CD8-positive, alpha-beta memory T cell (primary cell): ENCODE measurements at places on chromosomes 11 and 22.

GRCh38 chr22:24968066-24968561 lies 15.6 kb downstream of the KIAA1671 start:
- no peak for DNase-seq

DNA sequence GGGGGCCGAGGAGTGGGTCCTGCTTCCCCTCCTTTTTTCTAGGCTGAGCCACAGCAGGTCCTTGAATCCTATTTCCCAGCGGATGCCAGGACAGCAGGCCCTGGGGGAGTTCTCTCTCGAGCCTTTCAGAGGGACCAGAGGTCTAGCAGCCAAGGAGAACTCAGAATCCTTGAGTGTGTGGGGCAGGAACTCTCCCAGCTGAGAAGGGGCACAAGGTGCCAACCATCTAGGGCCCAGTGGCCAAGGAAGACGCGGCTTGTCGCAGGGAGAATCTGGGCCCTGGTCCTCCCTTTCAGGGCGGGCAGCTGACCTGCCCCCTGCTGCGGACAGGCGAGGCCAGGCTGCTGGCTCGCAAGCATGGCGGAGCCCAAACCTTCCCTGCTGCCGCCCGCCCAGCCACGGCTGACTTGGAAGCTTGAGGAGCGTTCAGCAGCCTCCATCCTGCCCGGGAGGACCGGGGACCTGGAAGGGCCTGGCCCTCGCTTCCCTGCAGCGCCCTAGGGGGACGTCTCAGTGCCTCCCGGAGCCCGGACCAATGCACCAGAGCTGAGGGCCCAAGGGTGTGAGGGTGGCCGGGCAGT lies 972 bp upstream of the TSSC4 start:
- no peak for DNase-seq

DNA sequence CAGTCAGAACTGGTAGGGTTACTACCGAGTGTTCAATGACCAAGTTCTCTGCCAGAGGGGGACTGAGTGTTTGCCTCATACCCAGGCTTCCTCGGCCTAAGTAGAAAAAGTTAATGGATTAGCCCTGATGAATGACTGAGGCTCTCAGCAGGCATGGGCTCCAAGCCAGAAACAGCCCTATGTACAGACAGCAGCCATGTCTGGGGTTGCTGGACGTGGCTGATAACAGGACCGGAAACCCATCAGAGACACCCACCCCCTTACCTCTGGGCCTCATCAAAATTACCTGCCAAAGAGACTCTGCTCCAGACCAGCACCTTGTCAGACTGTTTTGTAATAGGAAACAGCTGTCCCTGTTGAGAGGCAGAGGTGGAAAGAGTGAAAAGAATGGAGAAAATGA lies 351.4 kb downstream of the ETS1 start:
- DNase-seq, result no peak

DNA sequence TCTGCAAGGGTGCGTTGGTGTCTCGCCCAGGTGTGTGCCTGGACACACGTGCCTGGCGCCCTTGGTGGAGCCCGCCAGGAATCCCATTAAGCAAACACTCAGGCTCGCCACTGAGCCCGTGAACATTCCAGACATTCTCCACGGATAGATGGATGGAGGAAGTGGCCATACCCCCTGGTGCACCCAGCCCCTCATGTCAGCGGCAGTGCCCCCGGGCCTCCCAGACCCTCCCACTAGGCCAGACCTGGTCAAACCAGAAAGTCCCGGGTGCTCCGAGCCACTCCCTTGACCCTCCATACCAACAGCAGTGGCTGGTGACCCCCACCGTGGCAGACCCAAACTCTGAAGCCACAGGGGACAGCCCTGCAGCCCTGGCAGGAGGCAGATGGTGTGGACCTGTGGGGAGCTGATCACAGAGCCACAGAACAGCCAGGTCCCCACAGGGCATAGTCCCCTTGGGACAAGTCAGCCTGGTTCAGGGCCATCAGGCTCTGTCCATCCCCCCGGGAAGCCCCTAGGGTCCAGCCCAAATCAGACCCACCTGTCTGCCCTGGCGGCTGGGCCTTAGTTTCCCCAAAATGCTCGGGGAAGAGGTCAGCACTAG lies 1.9 kb downstream of the EPS8L2 start:
- no peak for DNase-seq

- DNase-seq, result no peak
Observed at GRCh38 chr11:27361649-27362431, 1.2 kb downstream of the CCDC34 start.

- DNase-seq, result no peak
Observed at GRCh38 chr22:19722982-19723231, 432 bp upstream of the GP1BB start.

GRCh38 chr11:71446942-71447688 lies 1.1 kb downstream of the DHCR7 start:
- no peak for DNase-seq

GRCh38 chr11:112784323-112785073 lies 176.7 kb upstream of the NCAM1 start:
- no peak for DNase-seq

DNA sequence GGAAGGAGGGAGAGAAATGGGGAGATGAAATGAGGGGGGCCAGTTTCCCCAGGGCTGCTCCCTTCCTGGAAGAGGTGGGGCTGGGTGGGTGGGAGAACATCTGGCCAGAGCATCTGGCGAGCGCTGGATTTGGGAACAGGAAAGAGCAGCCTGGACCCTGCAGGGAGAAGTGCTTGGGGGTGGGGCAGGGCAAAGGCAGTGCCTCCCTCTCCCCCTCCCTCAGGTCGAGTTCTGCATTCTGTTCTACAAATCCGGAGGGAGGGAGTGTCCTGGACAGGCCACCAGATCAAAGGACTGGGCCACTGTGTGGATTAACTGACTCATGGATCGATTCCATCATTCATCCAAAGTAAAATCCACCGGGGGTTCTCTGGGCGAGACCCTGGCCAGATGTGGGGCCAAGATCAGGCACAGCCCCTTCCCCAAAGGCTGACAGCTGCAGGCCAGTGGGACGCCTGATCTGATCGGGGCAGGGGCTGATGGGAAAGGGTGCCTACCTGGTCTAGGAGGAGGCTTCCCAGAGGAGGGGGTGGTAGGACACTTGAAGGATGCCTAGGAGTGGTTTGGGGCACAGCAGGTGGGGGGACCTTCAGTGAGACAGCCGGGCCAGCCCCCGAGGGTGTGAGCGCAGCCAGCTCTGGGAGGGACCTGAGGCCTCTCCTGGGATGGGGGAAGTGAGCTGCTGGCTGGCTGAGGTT lies 57.5 kb downstream of the CACNA1I start:
- DNase-seq, result no peak
